ENCODE measurements at places on chromosomes 2 and 18.
A peak's percentile ranks its signal among the peaks of the same experiment; 100 is the strongest.

DNA sequence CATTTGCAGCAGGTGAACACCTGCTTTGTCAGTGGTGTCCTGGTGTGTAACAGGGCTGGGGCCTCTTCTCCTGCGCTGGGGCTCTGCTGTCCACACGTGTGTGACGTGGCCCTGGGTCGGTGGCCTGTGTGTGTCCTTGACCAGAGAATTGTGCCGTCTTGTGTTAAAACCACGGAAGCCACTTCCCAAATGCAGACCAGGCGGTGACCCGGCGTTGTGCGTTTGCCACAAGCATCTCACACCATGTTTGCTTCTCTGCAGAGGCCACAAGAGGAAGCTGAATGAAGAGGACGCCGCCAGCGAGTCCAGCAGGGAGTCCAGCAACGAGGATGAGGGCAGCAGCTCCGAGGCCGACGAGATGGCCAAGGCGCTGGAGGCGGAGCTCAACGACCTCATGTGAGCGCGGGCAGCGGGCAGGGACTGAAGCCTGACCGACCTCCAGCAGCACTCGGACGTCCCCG lies 44.3 kb upstream of the KCNG2 start:
- no peak for DNase-seq

- no peak for DNase-seq
These were observed 19.1 kb downstream of the BCL2L11 start for GRCh38 chr2:111139637-111140317.

DNA sequence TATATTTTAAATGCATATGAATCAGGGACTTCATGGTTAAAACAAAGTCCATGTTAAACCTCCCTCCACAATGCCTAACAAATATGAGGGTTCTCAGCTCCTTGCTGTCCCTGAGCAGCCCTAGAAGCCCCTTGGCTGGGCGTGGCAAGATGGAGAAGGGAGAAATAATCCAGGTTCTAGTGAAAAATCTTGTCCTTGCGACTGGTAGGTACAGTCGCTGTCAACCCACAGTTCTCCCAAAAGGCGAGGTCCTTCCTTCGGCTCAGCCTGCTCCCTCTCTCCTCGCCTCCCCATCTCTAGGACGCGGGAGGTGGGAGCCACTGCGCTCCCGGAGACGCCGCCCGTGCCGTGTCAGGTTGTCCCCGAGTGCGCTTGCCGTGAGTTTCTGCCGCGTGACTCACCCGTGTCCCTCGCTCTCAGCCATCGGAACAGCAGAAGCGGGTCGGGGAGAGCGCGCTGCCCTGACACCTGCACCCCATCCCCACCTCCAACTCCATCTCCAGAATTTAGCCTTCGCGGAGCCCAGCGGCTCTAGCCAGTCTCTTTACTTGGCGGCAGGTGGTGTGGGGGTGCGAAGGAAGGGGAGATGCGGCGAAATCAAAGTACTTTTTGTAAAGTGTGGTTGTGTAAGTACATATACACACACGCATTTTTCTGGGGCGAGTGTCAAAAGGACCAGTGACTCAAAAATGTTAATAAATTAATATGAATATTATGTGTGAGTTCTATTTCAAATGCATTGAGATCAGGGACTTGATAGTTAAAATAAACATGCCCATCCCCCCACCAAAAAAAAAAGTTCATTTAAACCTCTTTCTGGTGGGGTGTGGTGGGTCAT lies 65.1 kb upstream of the TMEM17 start:
- no peak for DNase-seq

DNA sequence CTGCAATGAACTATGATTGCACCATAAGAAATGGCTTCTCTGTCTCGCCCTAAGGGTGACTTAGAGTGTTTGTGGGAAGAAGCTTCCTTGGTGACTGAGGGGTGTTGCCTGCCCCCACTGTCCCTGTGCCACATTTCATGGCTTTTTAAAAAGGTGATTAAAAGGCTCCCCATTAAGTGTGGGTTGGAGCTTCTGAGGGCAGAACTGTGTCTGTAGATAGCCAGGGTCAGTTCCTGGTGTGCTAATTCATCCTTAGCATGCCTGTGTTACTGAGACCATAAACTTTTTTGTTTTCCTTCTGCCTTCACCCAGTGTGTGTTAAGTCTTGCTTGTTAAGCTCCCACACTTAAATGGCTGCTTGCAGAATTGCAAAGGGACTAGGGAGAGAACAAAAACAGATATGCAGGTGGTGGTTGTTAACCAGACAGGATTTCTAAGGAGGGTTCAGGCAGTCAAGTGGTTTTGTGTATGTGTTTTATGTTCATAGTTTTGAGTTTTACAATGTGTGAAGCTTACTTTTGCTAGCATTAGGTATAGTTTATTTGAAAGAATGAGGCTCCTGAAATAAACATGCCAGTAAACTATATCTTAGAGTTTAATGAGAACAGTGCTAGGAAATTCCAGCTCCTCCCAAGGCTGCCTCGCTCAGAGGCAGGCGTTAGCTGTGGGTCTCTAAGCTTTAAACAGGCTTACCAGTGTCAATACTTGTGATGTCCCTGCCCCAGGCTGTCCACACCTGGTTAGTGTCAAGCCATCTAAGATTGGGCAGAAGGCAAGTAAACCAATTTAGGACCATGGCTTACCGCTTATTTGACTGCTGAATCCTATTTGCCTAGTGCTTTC lies 14.5 kb downstream of the CERS6 start:
- DNase-seq: no peak

- DNase-seq: no peak
These were observed 41.7 kb downstream of the FRZB start for GRCh38 chr2:182824767-182825158.

GRCh38 chr18:70314151-70314782 lies 25.4 kb downstream of the SOCS6 start:
- DNase-seq: no peak

- DNase-seq: peak; percentile 60
These were observed 81.2 kb downstream of the ADD2 start for GRCh38 chr2:70686577-70687460.

- DNase-seq: peak; percentile 0
These were observed 1559.3 kb upstream of the ZEB2 start for GRCh38 chr2:146079216-146079615.

GRCh38 chr2:171383134-171383533 lies 50.7 kb downstream of the METTL8 start:
- DNase-seq: peak; percentile 2

DNA sequence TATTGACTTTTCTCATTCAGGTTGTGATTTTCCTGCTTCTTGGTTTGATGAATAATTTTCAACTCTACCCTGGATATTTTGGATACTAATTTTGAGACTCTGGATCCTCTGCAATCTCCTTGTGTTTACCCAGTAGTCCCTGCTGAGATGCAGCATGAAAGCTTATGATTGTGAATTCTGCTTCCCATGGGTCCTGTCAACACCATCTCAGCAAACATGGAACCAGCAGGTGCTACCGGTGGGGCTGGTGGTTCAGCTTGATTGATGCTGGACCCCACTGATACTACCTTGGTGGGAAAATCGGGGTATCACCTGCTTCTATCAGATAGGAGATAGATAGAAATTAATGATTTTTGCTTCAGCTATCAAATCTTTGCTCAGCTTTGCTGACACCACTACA lies 81.1 kb downstream of the SOWAHC start:
- DNase-seq: no peak

DNA sequence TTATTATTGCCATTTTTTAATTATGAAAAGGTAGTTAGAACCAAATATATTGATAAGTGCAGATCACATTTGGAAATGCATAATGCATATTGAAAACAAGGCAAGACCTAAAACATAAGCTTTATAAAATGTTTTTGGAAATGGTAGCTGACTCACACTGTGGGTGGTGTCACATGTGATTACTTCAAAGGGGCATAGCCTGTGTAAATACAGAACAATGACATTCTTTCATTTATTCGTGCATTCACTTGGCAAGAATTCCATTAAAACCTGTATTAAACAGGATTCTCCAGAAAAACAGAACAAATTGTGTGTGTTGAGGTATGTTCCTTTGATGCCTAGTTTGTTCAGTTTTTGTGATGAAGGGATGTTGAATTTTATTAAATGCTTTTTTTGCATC lies 427.3 kb upstream of the ST6GAL2 start:
- DNase-seq: no peak

DNA sequence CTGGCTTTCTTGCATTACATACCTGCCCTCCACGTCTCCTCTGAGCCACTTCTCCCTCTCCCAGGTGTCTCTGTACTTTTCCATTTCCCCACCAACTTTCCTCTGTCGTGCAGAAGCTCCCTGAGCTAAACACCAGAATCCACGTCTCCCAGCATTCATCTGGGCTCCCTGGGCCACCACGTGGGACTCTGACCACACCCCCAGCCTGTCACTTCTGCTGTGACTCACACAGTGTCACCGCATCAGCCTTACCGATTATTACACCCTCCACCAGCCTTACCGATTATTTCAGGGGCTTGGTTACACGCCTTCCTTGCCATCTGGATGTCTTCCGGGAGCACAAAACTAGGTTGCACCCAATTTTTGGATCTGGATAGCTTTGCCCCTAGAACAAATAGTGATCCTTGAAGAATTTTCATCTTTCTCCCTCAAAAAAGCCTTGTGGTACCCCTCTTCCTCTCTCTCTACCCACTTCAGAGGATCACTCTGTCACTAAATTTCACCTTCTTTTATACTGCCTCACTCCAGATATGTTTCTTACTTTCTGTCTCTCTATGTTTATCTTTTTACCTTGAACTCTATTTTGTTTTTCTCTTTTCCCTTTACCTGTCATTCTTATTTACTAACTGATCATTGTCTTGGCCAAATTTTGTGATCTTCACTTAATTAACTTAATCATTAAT lies 136.9 kb upstream of the CAB39 start:
- no peak for DNase-seq

- no peak for DNase-seq
These were observed 566.0 kb downstream of the STK39 start for GRCh38 chr2:167681234-167682015.

All from fibroblast of pulmonary artery (primary cell).